ENCODE measurements at places on chromosomes 13 and 19.
A peak's percentile ranks its signal among the peaks of the same experiment; 100 is the strongest.

DNA sequence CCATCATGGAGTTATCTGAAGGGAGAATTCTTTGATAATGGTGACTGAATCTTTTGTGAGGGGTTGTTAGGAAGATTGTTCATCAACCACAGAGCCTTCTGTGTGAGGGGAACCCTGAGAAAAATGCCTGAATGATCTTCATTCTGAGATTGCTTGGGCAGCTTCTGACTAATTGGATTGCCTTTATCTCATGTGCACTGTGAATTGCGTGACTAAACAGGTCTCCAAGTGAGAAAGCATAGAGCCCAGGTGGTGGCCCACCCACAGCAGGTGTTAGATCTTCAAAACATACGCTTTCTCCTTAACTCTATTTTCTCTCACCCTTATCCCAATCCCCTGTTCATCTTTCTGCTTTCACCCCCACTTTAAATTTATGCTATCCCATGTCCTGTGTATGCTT is 58.3 kb downstream of the DOCK9 start:
- no peak for DNase-seq

- DNase-seq = no peak
Observed at GRCh38 chr13:49395878-49396380, 47.9 kb downstream of the CAB39L start.

DNA sequence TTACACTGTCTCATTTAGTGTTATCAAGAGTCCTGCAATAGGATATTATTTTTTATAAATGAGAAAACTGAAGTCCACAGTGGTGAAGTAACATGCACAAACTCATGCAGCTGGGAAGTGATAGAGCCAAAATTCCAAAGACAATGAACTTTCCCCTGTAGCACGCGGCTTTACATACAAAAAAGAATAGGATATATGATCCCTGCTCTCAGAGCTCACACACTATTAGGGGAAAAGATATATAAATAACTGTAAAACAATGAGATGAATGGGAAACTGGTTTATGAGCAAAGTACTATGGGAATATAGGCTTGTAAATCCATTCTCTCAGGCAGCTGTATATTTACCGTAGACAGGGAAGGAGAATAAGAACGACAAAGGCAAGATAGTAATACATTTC is 39.7 kb downstream of the THSD1 start:
- DNase-seq = no peak

DNA sequence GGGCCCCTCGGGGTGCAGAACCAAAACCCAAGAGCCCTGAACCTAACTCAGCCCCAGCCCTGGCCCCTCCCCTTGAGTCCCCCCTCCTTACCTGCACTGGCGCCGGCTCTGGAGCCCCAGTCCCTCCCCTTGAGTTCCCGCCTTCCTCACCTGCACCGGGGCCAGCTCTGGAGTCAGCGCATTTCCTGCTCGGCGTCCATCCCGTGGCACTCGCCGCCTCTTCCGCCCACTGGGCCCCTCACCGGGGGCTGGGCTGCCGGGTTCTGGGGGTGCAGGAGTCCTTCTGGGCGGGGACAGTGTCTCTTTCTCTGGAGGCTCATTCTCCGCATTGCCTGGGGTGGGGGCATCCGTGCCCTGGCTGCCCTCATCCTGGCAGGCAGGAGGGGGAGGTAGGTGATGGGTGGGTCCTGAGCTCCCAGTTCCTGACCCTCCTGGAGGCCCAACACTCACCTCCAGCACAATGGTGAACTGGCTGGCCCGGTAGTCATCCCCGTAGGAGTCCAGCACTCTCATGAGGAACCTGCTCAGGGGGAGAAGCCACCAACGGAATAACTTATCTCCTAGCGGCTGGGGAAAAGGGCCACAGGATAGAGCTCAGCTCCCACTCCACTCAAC is 5.3 kb downstream of the NDUFA3 start:
- DNase-seq = no peak

DNA sequence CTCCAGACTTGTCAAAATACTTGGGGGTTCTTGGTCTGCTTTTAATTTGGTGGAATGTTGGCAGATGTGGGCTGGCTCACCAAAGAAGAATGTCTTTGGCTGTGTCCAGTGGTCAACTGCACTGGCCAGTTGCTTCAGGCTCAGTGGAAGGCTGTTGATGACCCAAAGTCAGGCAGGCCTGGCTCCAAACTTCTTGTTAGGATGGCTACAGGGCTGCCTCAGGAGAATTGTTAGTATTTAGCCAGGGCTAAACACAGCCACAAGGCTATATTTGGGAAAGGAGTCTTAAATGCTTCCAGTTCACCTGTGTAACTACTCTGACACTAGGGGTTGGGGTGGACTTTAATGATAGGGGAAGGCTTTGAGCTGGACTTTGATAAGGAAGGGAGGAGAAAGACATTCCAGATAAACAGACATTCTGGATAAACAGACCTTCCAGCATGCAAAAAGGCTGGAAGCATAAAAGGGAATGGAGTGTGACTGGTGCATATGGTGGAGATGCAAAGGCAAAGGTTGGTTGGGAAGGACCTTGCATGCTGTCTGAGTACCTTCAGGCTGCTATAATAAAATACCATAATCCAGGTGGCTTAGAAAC is 116.8 kb downstream of the FOXO1 start:
- no peak for DNase-seq

- peak; percentile 49 for DNase-seq
Observed at GRCh38 chr19:2016041-2016807, 710 bp upstream of the BTBD2 start.

DNA sequence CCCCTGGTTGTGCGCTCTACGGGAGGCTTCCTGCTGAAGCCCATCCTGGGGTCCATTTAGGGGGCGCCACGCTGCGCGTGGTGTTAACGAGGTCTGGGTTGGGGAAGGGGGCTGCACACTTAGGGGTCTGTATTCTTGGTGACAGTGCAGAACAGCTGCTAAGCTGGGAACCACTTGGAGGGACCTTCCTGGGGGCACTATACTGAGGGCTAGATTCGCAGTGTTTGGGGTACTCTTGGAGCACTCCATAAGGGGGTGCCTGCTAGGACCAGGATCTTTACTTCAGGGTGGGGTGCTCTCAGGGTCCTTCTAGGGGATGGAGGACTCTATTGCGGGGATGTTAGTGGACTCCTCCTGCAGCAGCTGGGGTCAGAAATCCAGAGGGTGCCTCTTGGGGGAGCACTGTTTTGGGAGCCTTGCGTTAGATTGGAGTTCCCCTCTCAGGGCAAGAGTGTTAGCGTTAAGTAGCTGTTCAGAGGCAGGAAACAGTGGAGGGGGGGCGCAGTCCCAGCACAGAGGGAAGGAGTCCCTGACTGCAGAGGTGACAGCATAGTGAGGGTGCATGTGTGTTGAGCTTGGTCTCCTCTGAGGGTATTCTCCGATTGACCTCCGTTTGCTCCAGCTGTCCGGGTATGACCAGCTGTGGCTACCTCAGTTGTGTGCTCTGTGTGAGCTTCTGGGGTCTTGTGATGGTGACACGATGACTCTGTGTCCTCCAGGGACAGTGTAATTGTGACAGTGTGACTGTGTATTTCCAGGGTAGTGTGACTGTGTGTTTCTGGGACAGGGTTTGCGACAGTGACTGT is 1.1 kb downstream of the PDE4A start:
- no peak for DNase-seq

- no peak for DNase-seq
Observed at GRCh38 chr19:16184665-16185122, 516 bp upstream of the FAM32A start.

DNA sequence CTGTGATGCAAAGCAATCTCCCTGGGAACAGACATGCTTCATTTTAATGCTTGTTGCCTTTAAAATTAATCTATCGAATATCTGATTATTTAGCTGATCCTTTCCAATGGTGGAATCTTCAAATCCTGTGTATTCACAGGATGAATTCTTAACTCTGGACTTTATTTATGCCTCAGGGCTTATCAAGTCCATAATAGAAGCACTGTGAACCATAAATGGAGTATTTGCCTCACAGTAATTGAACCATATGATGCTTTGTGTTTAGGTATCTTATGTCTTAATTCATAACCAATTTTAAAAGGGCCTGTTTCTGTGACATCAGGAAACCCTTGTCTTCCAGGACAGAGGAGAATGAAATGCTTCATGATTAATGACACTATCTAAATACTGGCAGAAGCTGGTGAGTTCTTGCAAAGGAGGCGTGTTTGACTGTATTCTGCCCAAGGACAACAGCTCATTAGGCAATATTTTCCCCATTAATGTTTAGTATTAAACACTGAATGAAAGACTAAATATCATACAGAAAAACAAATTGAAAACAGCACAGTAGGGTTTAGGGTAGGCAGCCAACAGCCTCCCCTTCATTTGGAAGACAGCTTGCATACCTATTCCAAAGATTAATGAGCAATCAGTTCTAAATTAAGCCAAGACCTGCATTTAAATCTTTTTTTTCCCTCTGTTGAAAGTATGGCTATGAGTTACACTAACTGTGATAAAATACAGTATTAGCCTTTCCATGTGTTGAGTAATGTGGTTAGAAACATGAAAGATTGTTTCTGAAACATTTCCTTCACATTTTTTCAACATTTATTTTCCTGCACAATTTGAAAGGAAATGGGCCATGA is 709.4 kb downstream of the PCDH9 start:
- DNase-seq = no peak

DNA sequence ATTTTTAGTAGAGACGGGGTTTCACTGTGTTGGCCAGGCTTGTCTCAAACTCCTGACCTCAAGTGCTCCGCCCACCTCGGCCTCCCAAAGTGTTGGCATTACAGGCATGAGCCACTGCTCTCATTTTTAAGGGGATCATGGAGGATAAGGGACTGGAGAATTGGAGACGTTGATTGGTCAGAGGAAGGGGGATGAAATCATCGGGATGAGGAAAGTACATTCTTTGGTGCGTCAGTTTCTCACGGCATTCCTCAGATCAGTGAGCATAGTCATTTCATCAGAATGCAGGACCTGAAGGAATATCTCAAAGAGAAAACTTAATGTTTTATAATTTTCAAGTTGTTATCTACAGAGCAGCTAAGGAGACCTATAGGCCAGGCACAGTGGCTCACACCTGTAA is 14.0 kb downstream of the ZNF114 start:
- DNase-seq = no peak

DNA sequence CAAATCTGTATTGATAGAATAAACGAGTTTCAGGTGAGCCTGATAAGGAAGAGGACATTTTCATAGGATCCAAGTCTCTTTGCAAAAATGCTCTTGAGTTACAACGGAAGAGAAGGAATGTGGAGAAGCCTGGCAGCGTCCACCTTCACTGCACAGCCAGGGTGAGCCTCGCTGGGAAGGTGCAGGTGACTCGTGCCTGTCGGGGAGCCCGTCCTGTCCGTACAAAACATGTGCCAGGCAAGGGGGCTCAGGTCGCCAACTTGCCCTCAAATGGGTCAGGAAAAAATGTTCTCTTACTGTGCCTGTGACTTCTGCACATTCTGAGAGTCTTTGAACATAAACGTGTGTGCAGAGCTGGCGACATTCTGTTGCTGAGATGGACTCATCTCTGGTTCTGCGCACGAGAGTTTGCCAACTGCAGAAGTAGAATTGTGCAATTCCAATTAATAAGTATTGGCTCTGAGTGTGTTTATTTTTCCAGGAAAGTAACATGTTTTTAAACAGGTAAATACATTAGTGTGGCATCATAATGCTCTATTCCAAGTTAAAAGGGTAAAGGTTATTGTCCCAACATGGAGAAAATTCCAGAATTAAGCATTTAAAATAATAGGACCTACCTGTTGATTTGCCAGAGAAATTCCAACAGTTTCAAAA is 28.6 kb downstream of the NAXD start:
- no peak for DNase-seq

- no peak for DNase-seq
Observed at GRCh38 chr13:113931841-113932459, 41.9 kb downstream of the C13orf46 start.

GRCh38 chr19:10836479-10837330 is 693 bp upstream of the TMED1 start:
- DNase-seq = peak; percentile 76

DNA sequence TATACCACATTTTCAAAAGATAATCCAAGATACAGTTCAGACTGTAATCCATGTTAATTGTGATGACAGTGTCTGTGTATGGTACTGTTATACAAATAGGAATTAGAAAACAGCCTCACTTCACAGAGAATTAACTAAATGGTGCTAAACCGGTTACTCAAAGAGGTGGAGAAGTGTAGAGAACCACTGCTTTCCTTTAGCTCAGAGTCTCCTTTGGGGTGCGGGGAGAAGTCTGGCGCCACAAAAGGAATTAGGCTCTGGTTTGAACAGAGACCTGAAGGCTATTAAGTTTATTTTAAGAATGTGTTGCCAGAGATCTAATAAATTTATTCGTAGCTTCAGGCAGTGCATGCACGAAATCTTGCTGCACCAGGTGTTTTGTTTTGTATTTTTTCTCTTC is 65.8 kb downstream of the FREM2 start:
- DNase-seq = no peak

DNA sequence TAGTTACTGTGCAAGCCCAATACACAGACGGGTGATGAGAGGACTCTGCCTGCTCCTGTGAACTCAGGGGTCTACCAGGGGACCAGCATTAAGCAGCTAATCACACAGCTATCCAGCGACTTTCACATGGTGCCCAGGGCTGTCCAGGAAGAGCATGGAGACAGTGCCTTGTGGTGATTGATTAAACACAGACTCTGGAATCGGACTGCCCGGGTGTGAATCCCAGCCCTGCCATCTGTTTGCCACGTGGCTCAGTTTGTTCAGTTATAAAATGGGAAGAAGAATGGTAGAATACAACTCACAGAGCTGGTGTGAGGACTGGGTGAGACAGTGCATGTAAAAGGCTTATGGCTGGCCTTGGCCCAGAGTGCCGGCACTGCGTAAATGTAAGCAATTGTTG is 42.1 kb upstream of the NPAS1 start:
- no peak for DNase-seq

GRCh38 chr13:59747529-59747928 is 416.2 kb downstream of the DIAPH3 start:
- no peak for DNase-seq

- no peak for DNase-seq
Observed at GRCh38 chr19:53659292-53659691, 27.5 kb downstream of the DPRX start.

DNA sequence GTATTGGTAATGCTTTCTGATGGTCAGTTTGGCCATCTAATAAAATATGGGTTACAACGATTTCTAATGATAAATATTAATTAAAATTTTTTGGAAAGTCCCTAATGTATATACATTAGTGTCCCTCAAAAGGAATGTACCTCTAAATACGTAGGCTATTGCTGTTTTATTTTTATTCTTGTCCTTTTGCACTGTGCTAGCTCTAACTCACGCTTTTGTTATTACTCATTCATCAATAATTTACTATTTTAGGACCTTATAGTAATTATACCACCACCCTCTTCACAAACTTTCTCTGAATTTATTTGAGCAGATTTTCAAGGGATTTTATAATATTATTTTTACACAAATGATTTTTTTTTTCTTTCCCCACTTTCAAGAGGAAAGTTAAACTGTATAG is 795.9 kb upstream of the PCDH9 start:
- DNase-seq = no peak

DNA sequence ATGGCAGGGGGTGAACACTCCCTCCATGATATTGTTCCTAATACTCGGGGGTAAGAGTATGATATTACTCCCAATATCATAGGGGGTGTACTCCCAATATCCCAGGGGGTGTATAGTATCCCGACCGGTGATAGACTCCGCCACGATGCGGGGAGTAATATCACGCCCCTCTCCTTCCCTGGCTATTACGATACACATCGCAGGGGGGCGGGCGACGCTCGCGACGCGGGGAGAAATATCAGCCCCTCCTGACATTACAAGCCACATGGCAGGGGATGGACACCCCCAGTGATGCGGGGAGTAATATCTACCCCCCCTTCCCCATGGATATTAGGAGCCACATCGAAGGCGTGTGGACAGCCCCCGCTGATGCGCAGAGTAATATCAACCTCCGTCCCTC is 3.2 kb upstream of the RGCC start:
- DNase-seq = no peak

- DNase-seq = no peak
Observed at GRCh38 chr13:72842991-72843390, 61.1 kb downstream of the PIBF1 start.

Data from stimulated activated CD4-positive, alpha-beta T cell treated with anti-CD3 and anti-CD28 coated beads, Interleukin-2, amount 100 ng/mL, for 4 hours (primary cell).